Osteoblast (primary cell): ENCODE measurements at places on chromosomes 1 and 21.
A peak's percentile ranks its signal among the peaks of the same experiment; 100 is the strongest.

DNA sequence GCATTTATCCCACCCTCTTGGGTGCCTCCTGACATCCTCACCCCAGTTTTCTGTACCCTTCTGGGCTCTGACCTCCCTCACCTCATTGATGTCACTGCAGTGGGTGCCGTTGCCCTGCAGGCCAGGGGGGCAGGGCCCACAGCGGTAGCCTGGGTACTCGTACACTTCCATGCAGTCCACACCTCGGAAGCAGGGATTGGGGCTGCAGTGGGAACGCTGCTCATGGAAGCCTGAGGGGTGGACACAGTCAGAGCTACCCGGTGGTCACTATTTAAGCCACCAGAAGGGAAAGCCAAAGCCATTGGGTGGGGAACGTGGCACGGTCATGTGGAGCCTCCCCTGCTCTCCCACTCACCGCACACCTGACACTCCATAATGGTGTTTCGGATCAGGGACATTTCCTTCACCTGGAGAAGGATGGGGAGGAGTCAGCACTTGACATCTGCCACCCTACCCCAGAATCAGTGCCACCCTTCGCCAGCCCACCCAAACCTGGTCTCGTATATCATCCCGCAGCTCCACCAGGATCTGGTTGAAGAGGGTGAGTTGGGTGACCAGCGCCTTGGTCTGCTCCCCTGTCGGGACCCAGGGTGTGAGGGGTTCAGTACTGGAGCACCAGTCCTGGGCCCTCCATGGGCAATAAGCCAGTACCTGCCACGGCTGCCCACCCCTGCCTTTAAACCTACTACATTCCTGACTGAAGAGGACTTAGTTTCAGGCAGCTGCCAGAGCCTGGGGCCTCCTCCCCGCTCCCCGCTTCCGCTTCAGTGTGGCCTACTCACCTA, 4.8 kb downstream of the THBS3 start:
- DNase-seq = peak; percentile 66

DNA sequence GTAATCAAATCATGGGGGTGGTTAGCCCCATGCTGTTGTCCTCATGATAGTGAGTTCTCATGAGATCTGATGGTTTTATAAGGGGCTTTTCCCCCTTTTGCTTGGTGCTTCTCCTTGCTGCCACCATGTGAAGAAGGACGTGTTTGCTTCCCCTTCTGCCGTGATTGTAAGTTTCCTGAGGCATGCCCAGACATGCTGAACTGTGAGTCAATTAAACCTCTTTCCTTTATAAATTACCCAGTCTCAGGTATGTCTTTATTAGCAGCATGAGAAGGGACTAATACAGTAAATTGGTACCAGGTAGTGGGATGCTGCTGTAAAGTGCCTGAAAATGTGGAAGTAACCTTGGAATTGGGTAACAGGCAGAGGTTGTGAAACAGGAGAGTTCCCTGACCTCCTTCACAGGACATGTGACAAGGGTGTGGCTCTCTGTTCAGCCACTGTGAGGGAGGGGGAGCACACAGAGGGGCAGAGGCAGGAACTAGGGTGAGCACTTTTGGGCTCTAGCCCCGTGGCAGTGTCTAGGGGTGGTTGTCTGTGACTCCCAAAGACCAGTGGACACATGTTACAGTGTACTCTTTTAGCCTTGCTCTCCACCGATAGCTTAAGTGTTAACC, 105.3 kb downstream of the BACH1 start:
- no peak for DNase-seq

DNA sequence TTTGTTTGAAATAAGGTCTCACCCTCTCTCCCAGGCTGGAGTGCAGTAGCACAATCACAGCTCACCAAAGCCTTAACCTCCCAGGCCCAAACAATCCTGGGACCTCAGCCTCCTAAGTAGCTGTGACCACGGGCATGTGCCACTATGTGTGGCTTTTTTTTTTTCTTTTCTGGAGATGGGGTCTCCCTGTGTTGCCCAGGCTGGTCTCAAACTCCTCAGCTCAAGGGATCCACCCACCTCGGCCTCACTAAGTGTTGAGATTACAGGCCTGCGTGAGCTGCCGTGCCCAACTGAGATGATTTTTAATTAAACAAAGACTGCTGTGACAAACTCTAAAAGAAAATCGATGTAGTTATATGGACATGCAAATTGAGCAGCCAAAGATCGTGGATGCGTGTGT, 768.4 kb upstream of the ADGRL2 start:
- no peak for DNase-seq

DNA sequence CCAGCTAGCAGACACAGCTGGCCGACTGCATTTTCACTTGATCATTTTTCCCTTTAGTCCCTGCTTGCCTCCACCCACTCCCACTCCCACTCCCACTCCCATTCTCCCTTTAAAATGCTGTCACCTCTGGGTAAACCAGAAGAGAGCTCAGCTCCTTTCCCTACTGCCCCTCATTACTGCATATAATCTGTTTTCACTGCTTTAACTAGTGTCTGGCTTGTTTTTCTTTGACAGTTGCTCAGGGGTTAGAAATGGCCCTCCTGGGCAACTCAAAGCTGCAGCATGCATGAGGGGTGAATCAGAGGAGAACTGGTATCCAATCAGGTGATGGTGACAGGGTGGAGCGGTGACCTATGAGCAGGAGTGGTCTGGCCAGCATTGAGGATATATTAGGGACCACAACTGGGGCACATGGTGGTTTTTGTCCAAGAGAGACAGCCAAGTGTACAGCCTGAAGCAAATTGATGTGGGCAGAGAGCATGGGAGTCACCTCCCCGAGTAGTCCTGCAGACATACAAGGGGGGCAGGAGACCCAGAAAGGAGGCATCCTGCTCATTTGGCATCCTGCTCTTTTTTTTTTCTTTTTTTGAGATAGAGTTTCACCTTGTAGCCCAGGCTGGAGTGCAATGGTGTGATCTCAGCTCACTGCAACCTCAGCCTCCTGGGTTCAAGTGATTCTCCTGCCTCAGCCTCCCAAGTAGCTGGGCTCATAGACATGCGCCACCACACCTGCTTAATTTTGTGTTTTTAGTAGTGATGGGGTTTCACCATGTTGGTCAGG, 42.6 kb upstream of the SRSF10 start:
- peak; percentile 91 for DNase-seq

DNA sequence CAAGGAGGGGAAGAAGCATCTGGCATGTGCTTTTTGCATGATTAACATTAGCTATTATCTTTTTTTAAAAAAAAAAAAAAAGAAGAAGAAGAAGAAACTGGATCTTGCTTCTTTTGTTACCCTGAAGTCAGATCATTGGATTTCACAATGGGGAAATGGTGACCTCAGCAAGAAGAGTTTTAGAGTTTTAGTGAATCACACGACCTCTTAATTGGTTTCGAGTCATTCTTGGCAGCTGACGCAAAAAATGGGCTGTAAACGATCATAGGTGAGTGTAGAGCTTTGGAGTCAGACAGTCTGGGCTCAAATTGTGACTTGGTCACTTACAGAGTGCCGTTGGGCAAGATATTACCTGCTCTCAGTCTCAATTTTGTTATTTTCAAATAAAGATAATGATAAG, 33.3 kb upstream of the PGBD5 start:
- DNase-seq = no peak

- DNase-seq = no peak
Measured at GRCh38 chr1:80657044-80657643, 1143.6 kb upstream of the ADGRL2 start.

GRCh38 chr21:21929789-21930188, 931.6 kb downstream of the NCAM2 start:
- no peak for DNase-seq

- no peak for DNase-seq
Measured at GRCh38 chr1:226663327-226663704, 75.8 kb downstream of the ITPKB start.

GRCh38 chr1:226126824-226127569, 59.5 kb downstream of the ACBD3 start:
- DNase-seq = peak; percentile 14

GRCh38 chr1:32150847-32151246, 28.6 kb upstream of the TXLNA start:
- no peak for DNase-seq

GRCh38 chr1:117611894-117612483, 6.1 kb downstream of the TENT5C start:
- DNase-seq = no peak

- no peak for DNase-seq
Measured at GRCh38 chr1:174971902-174972301, 27.8 kb upstream of the CACYBP start.

GRCh38 chr1:91201694-91202093, 179.9 kb upstream of the ZNF644 start:
- DNase-seq = no peak

DNA sequence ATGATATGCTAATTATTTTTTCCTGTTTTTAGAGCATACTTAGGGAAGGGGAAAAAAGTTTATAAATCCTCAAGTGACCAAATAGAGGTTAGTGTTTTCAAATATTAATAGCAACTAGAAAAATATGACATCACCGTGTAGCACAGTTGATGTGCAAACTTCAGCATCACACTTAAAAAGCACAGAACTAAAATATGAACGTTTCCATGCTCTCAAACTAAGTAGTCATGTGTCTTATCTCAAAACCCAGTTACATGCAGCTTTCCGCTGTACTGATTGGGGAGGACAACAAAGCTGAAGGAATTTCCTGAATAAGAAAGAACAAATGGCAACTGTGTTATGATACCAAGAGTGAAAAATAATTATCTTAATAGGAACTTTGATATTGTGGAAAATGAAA, 903.7 kb downstream of the ADGRL2 start:
- DNase-seq = no peak

DNA sequence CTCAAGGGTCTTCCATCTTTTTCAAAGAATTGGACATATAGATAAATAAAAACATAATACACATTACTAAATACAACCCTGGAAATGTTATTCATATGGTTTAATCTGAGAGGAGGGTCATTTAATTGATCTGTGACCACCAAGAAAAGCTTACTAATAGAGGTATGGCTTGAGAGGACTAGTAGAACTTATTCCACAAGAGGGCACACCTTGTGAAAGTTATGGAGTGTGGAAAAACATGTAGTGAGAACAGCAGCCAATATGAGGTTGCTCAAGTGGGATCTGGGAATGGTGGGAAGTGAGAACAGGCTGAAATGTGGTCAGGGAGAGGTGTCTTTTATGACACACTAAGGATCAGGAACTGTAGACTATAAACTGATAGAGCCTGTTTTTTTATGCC, 973.5 kb upstream of the B3GALT2 start:
- DNase-seq = no peak

DNA sequence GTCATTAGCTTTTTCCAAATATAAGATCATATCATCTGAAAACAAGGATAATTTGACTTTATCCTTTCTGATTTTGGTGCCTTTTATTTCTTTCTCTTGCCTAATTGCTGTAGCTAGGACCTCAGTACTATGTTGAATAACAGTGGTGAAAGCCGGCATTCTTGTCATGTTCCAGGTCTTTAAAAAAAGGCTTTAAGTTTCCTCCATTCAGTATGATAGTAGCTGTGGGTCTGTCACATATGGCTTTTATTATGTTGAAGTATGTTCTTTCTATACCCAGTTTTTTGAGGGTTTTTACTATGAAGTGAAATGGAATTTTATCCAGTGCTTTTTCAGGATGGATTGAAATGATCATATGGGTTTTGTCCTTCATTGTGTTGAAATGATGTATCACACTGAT, 115.8 kb downstream of the DUSP10 start:
- DNase-seq = no peak

- peak; percentile 67 for DNase-seq
Measured at GRCh38 chr21:39161064-39161463, 22.2 kb downstream of the PSMG1 start.

DNA sequence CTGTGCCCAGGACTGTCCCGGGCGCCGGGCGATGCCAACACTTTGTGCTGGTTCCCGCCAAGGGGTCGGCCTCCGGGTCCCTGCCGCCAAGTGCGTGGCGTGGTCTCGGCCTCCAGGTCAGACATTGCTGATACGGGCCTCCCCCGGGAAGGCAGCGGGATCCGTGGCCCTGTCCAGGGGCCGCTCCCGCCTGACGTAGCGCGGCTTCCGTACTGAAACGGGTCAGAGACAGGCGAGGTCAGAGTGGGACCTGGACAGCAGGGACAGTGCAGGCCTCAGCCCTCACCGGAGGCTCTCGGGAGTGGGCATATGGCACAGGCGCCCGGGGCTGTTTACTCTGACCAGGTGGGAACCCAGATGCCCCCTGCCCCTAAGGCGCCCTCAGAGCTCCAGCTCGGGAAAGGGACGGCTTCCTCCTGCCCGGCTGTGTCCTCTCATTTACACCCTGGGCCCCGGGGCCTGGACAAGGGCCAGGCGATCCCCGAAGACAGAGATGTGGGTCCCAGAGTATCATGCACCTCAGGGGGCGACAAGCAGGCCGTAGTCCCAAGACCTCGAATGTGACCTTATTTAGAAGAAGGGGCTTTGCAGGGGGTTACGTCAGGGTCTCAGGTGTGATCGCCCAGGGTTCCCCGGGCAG, 8.8 kb upstream of the RNF223 start:
- DNase-seq = peak; percentile 77

GRCh38 chr1:941015-941587, 17.4 kb downstream of the SAMD11 start:
- DNase-seq = no peak

DNA sequence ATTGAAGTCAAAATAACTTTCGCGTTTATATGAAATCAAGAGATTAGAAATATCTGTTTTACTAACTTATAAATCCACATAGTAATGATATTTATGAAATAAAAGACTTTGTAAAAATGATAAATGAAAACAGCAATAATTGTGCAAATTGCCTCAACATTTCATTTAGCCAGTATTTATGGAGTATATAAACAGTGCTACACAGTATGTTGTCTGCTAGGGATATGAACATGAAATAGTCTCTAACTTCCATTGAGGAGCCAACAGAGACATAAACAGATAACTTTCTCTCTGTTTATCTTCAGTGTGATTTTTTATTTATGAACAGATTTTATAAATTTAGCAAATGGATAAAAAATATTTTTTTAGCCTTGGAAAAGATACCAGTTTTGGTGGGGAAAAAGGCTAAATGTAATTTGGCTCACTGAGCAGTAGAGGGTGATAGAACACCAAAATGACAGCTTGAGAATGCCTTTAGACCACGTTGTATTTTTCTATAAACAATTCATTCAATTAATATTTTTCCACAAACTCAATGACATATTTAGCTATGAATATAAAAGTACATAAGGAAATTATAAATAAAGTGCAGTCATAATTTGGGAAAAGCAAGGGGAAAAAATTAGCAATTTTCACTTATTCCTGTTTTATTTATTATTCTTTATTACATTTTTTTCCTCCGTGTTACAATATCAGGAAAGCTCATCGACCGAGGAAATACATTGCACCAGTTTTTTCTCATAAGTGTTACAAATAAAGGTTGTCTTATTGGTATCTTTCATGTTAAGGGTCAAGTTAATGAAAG, 47.5 kb upstream of the EEIG2 start:
- DNase-seq = no peak

DNA sequence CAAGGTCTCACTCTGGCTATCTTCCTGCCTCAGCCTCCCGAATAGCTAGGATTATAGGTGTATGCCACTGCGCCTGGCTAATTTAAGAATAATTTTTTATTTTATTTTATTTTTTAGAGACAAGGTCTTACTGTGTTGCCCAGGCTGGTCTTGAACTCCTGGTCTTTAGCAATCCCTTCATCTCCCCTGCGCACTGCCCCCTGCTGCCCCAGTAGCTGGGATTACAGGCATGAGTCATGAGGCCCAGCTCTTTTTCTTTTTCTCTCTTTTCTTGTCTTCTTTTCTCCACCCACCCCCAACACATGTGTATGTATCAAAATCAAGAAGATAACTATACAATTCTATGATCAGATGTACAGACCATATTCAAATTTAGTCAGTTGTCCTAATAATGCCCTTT, 87.2 kb downstream of the PEX14 start:
- DNase-seq = no peak

- DNase-seq = peak; percentile 44
Measured at GRCh38 chr21:35256468-35256988, 207.4 kb upstream of the RUNX1 start.
